ENCODE measurements at places on chromosomes 1 and 21. TPM values are rescaled to one million over a fixed set of nuclear protein-coding genes. Genes with fewer than 3 reads are reported as not detected.
A peak's percentile ranks its signal among the peaks of the same experiment; 100 is the strongest.

- no peaks in the 10 kb centered on the region for H3K27me3 ChIP-seq
- no peak overlapping the region for H3K27ac ChIP-seq
- DNase-seq: no peak
- H3K4me1 ChIP-seq: no peaks in the 10 kb centered on the region
These were observed 94.7 kb downstream of the NTMT2 start for GRCh38 chr1:170240409-170240808.

GRCh38 chr1:70899735-70900134, 147.9 kb downstream of the PTGER3 start:
- DNase-seq: no peak
- H3K36me3 ChIP-seq: no peaks in the 10 kb centered on the region
- H3K4me3 ChIP-seq: no peak overlapping the region
- H3K27me3 ChIP-seq: no peaks in the 10 kb centered on the region
- H3K27ac ChIP-seq: no peak overlapping the region

DNA sequence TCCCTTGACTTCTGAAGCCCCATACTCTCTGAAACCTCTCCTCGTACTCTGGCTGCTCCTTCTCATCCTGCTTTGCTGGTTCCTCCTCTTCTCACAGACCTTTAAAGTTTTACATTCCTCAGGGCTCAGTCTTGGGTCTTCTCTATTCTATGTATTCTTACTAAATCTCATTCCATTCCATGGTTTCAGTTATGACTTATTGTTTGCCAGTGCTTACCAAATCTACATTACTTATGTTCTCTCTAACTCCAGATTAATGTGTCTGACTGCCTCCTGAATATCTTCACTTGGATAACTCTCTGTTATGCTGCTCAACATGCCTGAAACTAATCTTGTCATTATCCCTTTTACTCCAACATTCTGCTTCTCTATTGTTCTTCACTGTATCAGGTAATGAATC, 5.4 kb upstream of the SLC35D1 start:
- H3K27me3 ChIP-seq: no peaks in the 10 kb centered on the region
- no peaks in the 10 kb centered on the region for H3K36me3 ChIP-seq
- peaks cover 23% of the 10 kb centered on the region for H3K4me1 ChIP-seq
- H3K4me3 ChIP-seq: no peak overlapping the region

DNA sequence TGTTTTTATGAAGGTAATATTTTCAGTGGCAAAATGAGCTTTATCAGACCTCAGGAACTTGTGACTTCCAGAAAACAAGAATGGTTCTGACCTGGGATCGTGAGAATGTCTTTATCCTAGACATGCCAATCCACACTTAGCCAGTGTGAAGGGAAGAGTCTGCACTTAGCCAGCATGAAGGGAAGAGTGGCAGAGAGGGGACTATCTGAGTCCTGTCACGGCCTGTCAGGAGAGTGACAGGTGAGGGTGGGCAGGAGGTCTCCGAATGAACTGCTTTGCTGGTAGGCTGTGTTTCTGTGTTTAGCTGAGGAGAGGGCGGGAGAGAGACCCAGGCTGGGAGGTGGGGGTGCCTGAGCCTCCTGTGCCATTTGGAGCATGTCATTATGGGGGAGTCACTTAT, 173.1 kb downstream of the KIF26B start:
- H3K4me1 ChIP-seq: no peaks in the 10 kb centered on the region
- no peak overlapping the region for H3K4me3 ChIP-seq
- H3K36me3 ChIP-seq: no peaks in the 10 kb centered on the region
- no peaks in the 10 kb centered on the region for H3K27me3 ChIP-seq
- H3K27ac ChIP-seq: no peak overlapping the region
- no peak for DNase-seq

DNA sequence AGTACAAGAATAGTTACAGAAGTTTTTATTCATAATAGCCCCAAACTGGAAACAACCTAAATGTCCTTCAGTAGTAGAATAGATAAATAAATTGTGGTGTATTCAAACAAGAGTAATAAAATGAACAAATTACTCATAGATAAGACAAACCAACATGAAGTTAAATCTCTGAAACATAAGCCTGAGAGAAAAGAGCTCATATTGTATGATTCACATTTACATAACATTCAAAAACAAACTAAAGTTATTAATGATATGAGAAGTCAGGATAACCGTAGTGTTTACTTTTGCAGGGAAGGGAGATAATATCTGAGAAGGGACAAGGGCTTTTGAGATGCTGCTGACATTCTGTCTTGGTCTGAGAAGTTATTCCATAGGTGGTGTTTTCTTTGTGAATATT, 13.5 kb downstream of the STPG1 start:
- H3K4me3 ChIP-seq: no peak overlapping the region
- H3K4me1 ChIP-seq: peaks cover 6% of the 10 kb centered on the region
- no peaks in the 10 kb centered on the region for H3K27me3 ChIP-seq
- no peak overlapping the region for H3K27ac ChIP-seq
- DNase-seq: peak; percentile 73

- no peaks in the 10 kb centered on the region for H3K27me3 ChIP-seq
- DNase-seq: no peak
- no peak overlapping the region for H3K4me3 ChIP-seq
- H3K27ac ChIP-seq: no peak overlapping the region
These were observed 164.2 kb downstream of the HIVEP3 start for GRCh38 chr1:41754540-41754939.

DNA sequence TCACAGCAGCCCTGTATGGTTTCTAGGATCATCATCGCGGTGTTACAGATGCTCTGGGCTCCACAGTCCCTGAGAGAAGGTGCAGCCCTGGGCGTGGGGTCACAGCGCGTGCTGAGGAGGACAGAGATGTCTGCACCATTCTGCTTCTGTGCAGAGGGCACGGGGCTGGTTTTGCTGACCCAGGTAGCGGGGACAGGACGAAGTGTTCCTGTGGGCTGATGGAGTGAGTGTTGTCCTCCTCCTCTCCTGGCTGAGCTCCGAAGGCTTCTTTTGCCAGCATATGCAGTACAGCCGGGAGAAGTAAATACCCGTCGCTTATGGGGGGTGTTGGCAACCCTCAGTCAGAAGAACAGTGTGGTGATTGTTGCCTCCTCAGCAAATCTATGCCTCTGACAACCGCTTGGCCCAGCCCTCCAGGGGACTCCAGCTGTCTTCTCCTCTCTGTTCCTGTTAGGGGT, 101.5 kb downstream of the DDX20 start:
- H3K4me1 ChIP-seq: no peaks in the 10 kb centered on the region
- DNase-seq: no peak
- peaks cover 36% of the 10 kb centered on the region for H3K27me3 ChIP-seq
- no peaks in the 10 kb centered on the region for H3K36me3 ChIP-seq
- H3K4me3 ChIP-seq: no peak overlapping the region

- H3K27me3 ChIP-seq: peaks cover 32% of the 10 kb centered on the region
- H3K4me3 ChIP-seq: no peak overlapping the region
- H3K27ac ChIP-seq: peak overlapping the region; percentile 36
- no peaks in the 10 kb centered on the region for H3K36me3 ChIP-seq
- DNase-seq: peak; percentile 93
These were observed 60.0 kb upstream of the ROR1 start for GRCh38 chr1:63713627-63714481.

DNA sequence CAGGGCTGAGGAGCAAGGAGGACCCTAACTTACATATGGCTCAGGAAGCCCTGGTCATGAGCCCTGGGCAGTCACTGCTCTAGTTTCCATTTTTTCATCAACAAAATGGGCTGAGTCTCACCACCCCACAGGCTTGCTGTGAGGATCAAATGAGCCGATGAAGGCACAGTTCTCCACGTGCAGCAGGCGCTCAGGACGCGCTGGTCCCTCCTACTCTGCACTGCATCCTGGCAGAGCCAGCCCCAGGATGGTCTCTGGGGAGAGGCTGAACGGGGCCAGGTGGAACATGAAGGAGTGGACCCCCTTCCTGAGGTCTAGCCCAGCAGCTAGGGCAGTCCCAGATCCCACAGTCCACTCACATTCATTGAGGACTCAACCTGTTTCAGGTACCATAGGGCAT, 349.3 kb downstream of the PTPRU start:
- no peak for DNase-seq
- no peaks in the 10 kb centered on the region for H3K36me3 ChIP-seq
- no peak overlapping the region for H3K27ac ChIP-seq
- no peaks in the 10 kb centered on the region for H3K4me1 ChIP-seq
- H3K4me3 ChIP-seq: no peak overlapping the region

DNA sequence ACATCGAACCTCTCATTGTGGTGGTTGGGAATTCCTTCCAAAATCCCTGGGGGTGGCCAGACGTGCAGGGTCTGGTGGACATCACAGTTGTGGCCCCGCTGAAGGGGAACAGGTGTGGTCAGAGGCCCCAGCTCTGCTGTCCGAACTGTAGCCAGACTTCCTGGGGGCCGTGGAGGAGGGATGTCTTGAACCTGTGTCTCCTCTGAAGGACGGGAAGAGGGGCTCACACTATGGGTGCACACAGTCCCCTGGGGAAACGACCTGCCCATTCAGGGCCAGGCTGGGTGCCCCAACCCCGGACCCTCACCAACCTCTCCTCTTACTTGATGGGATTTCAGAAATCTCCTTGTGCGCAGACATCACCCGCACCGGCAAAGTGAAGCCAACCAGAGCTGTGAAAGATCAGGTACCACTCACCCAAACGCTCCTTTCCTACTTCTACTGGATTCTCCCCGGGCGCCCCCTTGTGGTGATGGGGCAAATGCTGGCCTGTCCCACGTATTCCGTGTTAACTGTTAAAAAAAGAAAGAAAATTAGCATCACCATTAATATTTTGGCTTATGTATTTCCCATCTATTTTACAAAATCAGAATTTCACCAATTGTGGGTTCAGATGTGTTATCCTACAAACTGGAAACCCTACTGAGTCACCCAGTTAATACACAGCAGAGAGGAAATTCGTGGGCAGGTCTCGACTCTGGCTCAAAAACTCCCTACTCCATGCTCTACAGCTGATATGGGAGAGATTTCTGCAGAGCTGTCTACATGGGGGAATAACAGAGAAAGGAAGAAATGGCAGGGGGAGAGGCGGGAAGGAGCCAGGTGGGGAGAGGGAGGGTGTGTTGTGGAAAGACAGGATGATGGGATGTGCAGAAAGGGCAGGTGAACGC, 28.1 kb downstream of the PADI4 start:
- no peaks in the 10 kb centered on the region for H3K4me1 ChIP-seq
- peaks cover 18% of the 10 kb centered on the region for H3K27me3 ChIP-seq
- no peak overlapping the region for H3K27ac ChIP-seq
- H3K4me3 ChIP-seq: no peak overlapping the region
- peak; percentile 41 for DNase-seq

DNA sequence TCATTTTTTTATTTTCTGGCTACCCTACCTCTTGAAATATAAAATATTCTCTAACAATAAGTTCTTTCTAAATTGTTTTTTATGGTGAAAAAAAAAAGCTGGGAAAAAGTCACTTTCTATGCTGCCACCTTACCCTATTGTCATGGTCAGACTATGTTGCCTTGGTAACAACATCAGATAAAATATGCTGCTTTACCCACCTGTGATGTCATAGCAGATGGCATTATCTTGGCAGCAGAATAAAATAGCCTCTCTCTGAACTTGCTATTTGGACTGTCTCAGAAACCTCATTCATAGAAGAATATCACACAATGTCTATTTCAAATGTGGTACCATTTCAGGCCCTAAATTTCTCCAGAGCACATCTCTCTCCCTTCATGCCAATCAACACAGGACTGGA, 69.6 kb upstream of the SGIP1 start:
- peak overlapping the region; percentile 82 for H3K27ac ChIP-seq
- H3K27me3 ChIP-seq: no peaks in the 10 kb centered on the region
- no peaks in the 10 kb centered on the region for H3K36me3 ChIP-seq
- H3K4me1 ChIP-seq: peaks cover 11% of the 10 kb centered on the region
- DNase-seq: no peak

- H3K27me3 ChIP-seq: no peaks in the 10 kb centered on the region
- peaks cover 85% of the 10 kb centered on the region for H3K36me3 ChIP-seq
- H3K27ac ChIP-seq: no peak overlapping the region
These were observed 58.5 kb downstream of the UBR4 start for GRCh38 chr1:19151537-19151936.

GRCh38 chr21:45747802-45748445, 104.4 kb downstream of the PCBP3 start:
- DNase-seq: peak; percentile 51
- no peak overlapping the region for H3K27ac ChIP-seq
- no peaks in the 10 kb centered on the region for H3K27me3 ChIP-seq
- H3K4me1 ChIP-seq: peaks cover 3% of the 10 kb centered on the region
- H3K36me3 ChIP-seq: peaks cover 6% of the 10 kb centered on the region

DNA sequence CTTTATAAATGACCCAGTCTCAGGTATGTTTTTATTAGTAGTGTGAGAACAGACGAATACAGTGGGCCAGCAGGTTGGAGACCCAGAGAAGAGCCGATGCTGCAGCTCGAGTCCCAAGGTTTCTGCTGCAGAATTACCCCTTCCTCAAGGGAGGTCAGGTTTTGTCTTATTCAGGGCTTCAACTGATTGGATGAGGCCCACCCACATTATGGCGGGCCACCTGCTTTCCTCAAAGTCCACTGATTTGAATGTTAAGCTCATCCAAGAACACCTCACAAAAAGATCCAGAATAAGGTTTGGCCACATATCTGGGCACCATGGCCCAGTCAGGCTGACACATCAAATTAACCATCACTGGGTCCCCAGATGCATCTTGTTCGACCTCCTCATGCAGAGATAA, 40.9 kb downstream of the FBXO2 start:
- peaks cover 11% of the 10 kb centered on the region for H3K27me3 ChIP-seq
- no peaks in the 10 kb centered on the region for H3K4me1 ChIP-seq
- no peaks in the 10 kb centered on the region for H3K36me3 ChIP-seq
- no peak for DNase-seq
- no peak overlapping the region for H3K27ac ChIP-seq
- no peak overlapping the region for H3K4me3 ChIP-seq

DNA sequence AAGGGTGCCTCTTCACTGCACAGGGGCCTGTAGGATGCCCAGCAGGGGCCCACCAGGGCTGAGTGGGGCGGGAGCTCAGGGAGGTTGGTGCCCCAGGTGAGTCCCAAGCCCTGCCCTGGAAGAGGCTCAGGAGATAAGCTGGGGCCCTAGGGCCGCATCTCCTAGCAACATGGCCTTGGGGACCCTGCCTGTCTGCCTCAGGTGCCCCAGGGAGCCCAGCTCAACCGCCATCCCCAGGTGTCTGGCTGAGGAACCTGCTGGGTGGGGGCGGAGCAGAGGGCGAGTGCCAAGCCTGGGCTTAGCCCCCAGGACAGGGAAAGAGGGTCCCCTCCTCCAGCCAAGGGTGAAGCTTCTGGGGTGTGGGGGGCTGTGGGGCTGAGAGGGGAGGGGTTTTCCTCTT, 54.8 kb downstream of the FOXO6 start:
- H3K27ac ChIP-seq: no peak overlapping the region
- DNase-seq: no peak
- peaks cover 24% of the 10 kb centered on the region for H3K27me3 ChIP-seq
- peaks cover 2% of the 10 kb centered on the region for H3K4me1 ChIP-seq
- no peaks in the 10 kb centered on the region for H3K36me3 ChIP-seq

GRCh38 chr1:34050709-34051485, 114.1 kb downstream of the CSMD2 start:
- H3K27me3 ChIP-seq: no peaks in the 10 kb centered on the region
- no peaks in the 10 kb centered on the region for H3K4me1 ChIP-seq
- no peak overlapping the region for H3K27ac ChIP-seq
- no peak overlapping the region for H3K4me3 ChIP-seq
- H3K36me3 ChIP-seq: no peaks in the 10 kb centered on the region

GRCh38 chr1:230708631-230709580, 5.0 kb downstream of the AGT start:
- H3K36me3 ChIP-seq: no peaks in the 10 kb centered on the region
- no peak for DNase-seq
- peaks cover 5% of the 10 kb centered on the region for H3K4me1 ChIP-seq
- H3K27ac ChIP-seq: no peak overlapping the region
- H3K27me3 ChIP-seq: peaks cover 7% of the 10 kb centered on the region

The UQCRH gene
- 347 TPM for total RNA-seq

The TIE1 gene
- 3.3 TPM for total RNA-seq

The CNR2 gene
- not detected for total RNA-seq

The SELENOF gene
- total RNA-seq: 128 TPM

The PROK1 gene
- total RNA-seq: not detected

The BMP8B gene
- total RNA-seq: not detected
